ENCODE measurements at places on chromosomes 6 and 20.

GRCh38 chr6:143941852-143942627, 66.0 kb downstream of the PLAGL1 start:
- DNase-seq = peak; percentile 72

GRCh38 chr20:38091441-38092216, 58.1 kb downstream of the RPRD1B start:
- DNase-seq = no peak

GRCh38 chr20:22509090-22509842, 75.1 kb downstream of the FOXA2 start:
- DNase-seq = no peak

- no peak for DNase-seq
Measured at GRCh38 chr20:36848078-36848660, 27.8 kb upstream of the TLDC2 start.

GRCh38 chr20:52963131-52963530, 9.0 kb upstream of the TSHZ2 start:
- DNase-seq = no peak

GRCh38 chr6:105949869-105950268, 136.3 kb upstream of the PRDM1 start:
- no peak for DNase-seq

DNA sequence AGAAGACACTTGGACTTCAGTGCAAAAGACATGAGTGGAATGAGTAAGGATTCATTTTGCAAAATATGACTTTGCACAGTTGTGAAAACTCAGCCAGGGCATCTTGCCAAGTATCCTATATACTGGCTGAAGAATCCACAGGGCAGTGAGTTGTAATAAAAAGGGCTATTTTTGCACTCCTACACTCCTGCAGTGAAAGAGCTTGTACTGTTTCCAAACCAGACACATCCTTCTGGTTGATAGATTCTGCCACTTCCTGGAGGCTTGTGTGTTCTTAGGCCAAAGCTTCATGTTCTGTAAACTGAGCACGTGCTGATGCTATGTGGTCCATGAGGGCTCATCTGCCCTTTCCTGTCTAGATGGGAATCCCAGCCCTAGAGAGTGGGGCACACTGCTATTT, 34.9 kb downstream of the GMPR start:
- DNase-seq = no peak

GRCh38 chr20:40489886-40490285, 199.2 kb downstream of the MAFB start:
- DNase-seq = no peak

- no peak for DNase-seq
Measured at GRCh38 chr6:45436544-45437438, 59.1 kb upstream of the SUPT3H start.

DNA sequence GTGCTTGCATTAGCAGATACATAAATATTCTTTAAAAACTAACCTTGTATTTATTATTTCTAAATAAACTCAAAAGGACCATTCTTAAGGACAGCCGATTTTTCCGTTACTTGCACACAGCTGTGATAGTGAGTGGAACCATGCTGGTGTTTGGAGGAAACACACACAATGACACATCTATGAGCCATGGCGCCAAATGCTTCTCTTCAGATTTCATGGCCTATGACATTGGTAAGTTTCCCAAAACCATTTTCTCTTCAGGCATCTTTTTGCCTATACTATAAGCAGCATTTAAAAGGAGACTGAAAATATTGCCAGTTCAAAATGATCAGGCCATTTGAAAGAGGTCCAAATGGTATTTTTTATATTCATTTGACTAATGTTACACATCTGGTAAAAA, 92.3 kb downstream of the ATRN start:
- DNase-seq = no peak

DNA sequence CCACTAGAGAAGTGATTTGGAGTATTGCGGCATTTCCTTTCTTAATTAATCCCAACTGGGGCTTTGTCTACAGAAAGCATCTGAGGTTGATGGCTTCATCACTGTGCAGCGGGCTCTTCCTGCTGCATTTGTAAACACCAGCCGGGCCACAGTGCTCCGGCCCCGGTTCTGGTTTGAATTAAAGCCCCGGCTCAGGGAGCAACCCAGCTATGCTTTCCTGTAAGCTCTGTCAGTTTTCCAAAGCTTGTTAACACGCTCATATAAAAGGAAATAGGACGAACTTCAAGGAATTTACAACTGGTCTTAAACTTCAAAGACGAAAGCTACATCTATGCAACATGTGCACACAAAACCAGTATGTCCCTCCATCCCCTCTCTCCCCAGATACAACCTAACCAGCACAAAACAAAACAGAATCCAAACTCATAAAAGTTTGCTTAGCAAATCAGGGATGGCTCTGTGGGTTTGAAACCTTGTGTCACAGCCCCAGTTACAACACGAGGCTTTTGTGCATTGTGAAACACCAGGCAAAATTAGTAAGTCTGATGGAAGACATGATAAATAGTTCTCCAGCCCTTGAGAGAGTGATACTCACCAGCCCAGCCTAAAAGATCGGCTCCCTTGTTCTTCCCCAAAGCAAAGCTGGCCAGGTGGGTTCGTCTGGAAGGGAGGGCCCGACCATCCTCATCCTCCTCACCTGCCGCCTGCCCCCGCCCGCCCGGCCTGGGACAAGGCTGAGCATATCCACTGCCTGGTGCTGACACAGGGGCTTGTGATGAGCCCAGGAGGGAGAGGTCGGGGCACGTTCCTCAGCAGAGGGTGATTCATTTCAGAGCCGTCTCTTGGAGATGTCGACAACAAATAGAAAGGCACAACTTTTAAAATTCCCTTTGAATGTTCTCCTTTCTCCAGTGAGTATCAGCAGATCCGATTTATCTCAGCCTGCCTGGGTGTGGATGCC, 197.9 kb downstream of the TFAP2C start:
- DNase-seq = no peak

GRCh38 chr20:56422076-56422823, 10.2 kb downstream of the CASS4 start:
- no peak for DNase-seq

- no peak for DNase-seq
Measured at GRCh38 chr6:2615251-2615650, 135.5 kb downstream of the MYLK4 start.

- DNase-seq = no peak
Measured at GRCh38 chr6:75600768-75601167, 912 bp upstream of the SENP6 start.

DNA sequence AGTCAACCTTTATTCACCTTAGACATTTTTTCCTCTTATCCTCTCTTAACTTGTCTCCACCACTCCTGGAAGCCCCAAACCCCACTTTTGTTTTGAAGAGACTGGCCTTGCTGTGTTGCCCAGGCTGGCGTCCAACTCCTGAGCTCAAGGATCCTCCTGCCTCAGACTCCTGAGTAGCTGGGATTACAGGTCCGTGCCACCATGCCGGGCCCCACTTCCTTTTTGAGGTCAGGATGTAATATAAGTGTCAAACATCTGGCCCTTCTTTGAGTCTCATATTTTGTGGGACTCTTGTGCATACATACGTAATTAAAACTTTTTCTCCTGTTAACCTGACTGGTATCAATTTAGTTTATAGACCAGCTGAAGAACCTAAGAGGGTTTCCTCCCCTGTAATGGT, 1.4 kb upstream of the CDK19 start:
- DNase-seq = no peak

- no peak for DNase-seq
Measured at GRCh38 chr6:32855467-32856174, 1.6 kb downstream of the PSMB9 start.
